ENCODE measurements at places on chromosomes 2 and 18.

GRCh38 chr2:64359892-64360657 lies 93.9 kb upstream of the LGALSL start:
- DNase-seq = peak; percentile 66

- DNase-seq = no peak
These were observed 51.4 kb upstream of the GPC1 start for GRCh38 chr2:240383871-240384700.

DNA sequence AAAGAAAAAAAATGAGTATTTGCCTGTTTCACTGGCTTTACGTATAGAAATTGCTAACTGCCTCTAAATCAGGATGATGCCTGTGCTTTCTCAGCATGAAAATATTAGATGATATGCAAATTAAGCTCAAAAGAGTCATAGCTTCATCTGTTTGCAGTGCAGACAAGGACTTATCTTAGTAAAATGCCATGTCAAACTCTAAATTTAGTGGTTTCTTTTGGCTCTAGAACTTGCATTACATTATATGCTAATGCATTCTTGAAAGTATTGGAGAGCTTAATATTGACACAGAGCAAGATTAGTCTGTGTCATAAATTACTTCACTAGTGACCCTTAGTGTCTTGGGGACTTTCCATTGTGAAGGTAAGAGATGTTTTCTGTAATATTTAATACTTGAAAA lies 1109.1 kb upstream of the NRXN1 start:
- no peak for DNase-seq

GRCh38 chr2:10303694-10304378 lies 1.1 kb downstream of the HPCAL1 start:
- DNase-seq = peak; percentile 35

DNA sequence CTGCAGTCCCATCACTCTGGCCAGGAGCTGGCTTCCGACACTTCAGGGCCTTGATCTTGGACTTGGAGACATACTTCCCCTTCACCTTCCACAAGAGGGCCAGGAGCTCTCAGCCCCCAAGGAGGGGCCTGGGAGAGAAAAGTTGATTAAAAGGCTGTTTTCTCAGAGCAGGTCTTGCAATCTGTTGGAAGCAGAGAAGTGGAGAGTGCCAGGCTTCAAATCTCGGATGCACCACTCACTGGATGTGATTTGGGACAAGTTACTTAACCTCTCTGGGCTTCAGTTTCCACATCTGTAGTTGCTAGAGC lies 255.3 kb downstream of the CYP26B1 start:
- no peak for DNase-seq

DNA sequence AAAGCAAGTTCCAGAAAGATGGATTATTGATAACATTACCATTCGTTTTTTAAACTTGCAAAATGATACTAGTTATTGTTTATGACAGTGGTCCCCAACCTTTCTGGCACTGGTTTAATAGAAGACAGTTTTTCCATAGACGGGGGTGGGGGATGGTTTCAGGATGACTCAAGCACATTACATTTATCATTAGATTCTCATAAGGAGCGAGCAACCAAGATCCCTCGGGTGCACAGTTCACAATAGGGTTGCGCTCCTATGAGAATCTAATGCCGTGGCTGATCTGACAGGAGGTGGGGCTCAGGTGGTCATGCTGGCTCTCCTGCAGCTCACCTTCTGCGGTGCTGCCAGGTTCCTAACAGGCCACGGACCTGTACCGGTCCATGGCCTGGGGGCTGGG lies 86.2 kb downstream of the BCL2 start:
- DNase-seq = no peak

DNA sequence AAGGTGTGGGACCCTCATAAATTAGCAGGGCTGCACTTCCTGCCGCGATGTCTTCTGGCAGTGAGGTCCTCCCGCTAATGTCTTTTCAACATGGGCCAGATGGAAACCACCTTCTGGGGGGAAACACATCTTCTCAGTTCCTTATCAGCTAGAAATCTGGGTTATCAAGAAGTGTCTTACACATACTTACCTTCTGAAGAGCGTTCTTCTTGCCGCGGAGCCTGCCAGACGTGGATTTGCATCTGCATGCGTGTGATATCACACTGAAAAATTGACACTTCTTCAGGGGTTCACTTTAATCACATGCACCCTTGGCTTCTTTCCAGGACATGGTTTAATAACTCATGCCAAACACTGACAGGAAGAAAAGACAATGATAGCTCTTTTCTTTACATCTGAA lies 163.5 kb upstream of the SOX11 start:
- DNase-seq = no peak

GRCh38 chr18:22983175-22983574 lies 50.0 kb downstream of the RBBP8 start:
- DNase-seq = no peak

- no peak for DNase-seq
These were observed 27.4 kb upstream of the CATIP start for GRCh38 chr2:218329027-218329825.

DNA sequence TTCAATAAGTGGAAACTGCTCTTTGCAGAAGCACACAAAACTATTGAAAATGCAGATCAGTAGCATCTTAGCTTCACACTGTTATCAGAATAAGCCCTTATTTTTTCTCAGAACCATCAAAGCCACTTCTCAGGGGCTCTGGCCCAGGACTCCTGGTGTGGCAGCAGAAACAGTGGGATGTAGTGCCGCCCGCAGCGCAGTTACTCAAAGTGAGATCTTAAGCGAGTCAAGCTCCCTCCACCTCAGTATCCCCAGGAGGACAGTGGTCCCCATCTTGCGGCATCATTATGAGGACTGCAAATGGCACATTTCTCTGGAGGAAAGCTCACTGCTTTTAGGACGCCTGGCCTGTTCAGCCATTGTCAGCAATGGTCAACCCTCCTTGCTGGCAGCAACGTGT lies 60.0 kb downstream of the MBP start:
- DNase-seq = no peak

DNA sequence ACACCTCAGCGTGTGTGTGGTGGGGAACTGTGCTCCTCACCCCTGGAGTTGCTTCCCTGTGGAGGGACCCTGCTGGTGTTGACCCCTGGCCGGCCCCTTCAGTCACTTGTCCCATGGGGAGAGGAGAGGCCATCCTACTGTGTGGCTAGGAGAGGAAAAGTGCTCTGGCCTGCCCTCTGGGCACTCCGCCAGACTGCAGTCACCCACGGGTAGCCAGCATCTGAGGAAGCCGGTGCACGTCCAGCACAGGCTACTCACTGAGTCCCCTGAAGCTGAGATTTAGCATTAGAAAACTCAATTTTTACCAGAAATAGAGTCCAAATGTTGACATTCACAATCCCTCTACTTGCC lies 211.5 kb upstream of the RAB6C start:
- DNase-seq = no peak

DNA sequence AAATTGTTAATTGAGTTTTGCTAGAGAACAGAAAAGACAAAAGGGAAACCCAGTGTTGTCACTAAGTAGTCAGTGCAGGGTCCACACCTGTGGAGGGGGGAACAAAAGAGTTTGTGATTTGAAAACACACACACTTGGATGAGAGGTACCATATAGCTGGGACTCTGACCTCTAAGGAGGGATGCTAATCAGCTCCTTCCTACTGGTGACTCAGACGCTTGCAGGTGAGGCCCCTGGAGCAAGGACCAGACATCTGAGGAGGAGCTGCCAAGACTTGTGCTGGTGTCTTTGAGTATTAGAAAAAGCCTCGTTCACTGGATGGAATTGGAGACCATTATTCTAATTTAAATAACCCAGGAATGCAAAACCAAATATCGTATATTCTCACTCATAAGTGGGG lies 146.4 kb upstream of the MAP2 start:
- DNase-seq = no peak

GRCh38 chr2:57882895-57883515 lies 163.6 kb upstream of the VRK2 start:
- no peak for DNase-seq

DNA sequence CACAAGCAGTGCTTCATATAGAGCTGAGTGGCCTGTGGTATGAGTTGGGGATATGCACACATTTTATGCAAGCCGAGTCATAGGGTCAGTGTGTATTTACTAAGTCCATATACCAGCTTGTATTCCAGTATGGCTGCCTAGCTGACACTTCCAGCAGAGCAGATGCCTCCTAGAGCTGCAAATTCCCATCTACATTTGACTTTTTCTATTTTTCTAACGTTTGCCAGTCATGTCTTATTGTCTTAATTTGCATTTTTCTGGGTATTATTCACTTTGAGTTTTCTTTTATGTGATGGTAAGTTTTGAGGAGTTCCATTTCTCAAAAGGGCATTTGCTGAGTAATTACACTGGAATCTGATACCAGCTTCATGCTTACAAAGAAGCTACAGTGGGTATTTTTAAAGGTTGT lies 334.5 kb upstream of the CDH2 start:
- DNase-seq = no peak

DNA sequence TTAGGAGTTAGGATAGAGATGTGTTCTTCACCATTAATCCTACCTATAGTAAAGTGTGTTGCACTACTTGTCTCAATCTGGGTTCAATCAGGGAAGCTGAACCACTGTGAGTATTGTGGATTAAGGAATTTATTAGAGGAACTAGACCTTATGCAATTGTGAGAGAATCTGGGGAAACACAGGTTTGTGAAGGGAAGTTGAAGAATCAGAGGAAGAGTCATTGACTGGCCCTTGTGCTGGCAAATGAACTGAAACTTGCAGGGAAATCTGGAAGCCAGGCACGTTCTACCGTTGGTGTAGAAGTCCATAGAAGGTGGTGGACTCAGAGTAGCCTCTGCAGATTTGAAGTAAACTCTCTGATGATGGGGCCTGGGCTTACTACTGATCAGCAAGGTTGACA lies 44.7 kb upstream of the HK2 start:
- no peak for DNase-seq

DNA sequence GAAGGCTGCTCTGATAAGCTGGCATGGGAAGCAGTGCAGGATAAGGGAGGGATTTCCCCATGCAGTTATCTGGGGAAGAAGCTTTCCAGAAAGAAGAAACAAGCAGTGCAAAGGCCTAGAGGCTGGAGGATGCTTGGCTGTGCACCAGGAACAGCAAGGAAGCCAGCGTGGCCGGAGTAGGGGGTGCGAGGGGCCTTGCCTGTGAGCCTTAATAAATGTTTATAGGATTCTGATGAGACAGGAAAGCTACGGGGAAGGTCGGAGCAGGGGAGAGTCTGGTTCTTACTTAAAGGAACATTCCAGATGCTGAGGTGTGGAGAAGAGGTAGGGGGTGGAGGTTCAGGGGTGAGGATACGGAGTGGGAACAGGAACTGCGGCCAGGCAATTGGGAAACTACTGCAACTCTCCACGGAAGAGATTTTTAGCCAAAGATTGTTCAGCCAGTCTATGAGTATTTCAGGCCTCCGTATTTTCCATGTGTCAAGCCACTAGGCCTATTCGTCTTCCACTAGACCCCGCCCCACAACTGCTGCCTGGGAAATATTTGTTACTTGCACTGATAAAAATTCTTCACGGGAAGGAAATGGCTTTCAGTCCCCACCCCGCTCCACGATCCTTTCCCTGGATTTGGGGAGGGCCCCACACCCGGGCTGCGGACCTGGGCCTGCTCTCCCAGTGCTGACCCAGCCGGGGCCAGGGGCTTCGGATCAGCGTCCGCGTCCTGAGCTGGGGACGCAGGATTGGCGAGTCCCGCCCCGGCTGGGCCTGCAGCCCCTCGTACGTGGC lies 516 bp downstream of the EIF2AK2 start:
- peak; percentile 24 for DNase-seq

DNA sequence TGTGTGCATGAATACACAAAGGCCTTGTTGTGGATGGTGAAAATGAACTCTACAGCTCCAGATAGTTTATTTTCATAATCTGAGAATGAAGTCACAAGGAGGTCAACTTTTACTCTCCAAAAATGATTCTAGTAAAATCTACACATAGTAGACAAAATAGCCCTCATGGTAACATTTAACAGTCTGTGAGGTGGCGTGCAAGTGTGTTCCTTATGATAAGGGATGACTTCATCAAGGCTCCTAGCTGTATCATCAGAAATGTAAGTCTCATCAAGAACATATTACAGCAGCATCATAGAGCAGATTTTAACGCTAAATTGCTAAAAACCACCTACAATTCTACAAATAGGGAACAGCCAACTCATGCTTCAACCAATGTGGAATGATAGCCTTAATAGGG lies 72.3 kb upstream of the RIOK3 start:
- DNase-seq = no peak

DNA sequence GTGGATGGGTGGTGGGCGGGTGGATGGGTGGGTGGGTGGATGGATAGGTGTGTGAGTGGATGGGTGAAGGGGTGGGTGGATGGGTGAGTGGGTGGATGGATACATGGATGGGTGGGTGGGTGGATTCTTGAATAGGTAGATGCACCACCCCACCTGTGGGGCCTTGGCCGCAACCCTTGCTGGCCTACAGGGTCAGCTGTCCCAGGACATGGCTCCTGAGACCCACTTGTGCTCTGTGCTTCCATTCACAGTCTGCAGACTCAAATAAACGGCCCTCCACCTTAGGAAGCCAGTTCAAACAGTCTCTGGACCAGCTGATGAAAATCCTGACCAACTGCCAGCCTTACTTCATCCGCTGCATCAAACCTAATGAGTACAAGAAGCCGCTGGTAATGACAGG lies 54.4 kb downstream of the MYO7B start:
- DNase-seq = no peak

DNA sequence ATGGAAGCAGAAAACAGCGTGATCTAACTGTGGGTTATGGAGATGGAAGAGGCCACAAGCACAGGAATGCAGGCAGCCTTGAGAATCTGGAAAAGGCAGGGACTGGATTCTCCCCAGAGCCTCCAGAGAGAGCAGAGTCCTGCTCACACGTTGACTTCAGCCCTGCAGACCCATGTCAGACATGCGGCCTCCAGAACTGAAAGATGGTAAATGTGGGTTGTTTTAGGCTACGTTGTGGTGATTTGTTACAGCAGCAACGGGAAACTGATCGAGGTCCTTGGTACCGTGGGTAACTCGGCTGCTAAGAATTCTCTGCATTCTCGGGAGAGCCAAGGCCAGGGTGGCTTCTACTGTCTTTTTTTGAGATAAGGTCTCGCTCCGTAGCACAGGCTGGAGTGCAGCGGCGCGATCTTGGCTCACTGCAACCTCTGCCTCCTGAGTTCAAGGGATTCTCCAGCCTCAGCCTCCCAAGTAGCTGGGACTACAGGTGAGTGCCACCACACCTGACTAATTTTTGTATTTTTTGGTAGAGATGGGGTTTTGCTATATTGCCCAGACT lies 97.1 kb downstream of the ACKR3 start:
- no peak for DNase-seq
